Activated naive CD8-positive, alpha-beta T cell treated with anti-CD3 and anti-CD28 coated beads, Interleukin-2, amount 50 U/mL, for 24 hours (primary cell): ENCODE measurements at places on chromosomes 4 and X.

DNA sequence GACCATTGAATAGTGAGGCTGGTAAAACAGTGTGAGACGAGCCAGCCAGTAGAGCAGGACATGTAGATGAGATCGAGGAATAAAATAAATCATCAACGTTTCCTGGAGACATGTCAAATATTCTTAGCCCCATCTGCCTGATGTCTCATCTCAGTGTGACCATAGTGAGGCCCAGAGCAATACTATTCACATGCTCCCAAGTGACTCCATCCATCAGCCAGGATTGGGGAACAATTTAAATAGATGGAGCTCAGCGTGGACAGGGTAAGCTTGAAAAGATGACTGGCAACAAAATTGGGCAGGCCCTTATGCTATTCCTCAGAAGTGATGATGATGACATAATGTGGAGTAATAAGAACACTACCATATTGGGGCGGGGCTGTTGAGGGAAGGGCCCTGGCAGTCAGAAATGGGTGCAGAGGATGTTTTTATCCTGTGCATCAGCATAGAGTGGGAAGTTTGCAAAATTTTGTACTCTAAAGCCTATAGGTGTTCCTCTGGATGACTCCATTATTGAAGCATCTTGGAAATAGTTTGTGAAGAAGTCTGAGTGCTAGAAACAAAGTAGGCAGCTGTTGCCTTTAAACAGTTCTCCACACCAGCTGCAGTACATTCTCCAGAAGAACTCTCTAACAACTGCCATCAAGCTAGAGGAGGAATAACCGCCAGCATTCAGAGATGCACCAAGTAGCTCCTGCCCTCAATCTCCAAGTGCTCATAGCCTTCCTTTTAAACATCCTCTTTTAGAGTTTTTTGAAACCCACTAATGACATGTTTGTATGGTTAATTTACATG is 333.0 kb downstream of the DCHS2 start:
- no peak for DNase-seq

DNA sequence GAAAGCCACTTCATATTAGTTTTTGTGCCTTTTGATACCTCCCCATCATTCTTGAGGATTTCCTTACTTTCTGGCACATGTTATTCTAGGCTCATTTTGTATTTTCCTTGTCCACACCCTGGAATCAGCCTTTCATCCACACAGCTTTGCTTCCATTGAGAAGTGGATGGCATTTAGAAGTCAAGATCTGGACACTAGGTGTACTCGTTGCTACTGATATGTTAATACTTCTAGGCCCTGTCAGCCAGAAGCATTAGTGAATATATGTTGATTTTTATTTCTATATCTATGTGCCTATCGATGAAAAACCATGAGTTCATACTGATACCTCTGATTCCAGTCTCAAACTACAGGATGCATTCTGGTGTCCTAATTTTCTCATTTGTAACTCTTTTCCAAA is 73.2 kb downstream of the ARHGAP24 start:
- DNase-seq = no peak

- DNase-seq = no peak
These were observed 381.6 kb upstream of the CPEB2 start for GRCh38 chr4:14620567-14621141.

DNA sequence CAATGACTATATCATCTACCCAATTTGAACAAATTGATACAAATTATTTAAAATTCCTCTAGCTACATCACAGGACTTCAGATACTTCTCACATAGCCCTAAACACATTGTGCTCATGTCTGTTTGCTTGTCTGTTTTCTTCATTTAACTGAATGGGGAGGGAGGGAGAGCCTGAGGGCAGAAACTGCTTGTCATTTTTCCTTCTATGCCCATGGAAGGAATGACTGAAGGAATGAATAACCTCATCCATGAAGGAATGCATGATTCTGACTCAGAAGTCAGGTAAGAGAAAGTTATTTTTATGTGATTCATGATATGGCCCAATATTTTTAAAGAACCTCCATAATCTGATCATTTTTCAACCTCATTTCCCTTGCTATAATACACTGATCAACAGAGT is 418.0 kb upstream of the PITX2 start:
- DNase-seq = no peak
